Amygdala (tissue), 56 donors: ENCODE measurements at places on chromosomes 2 and 18.

DNA sequence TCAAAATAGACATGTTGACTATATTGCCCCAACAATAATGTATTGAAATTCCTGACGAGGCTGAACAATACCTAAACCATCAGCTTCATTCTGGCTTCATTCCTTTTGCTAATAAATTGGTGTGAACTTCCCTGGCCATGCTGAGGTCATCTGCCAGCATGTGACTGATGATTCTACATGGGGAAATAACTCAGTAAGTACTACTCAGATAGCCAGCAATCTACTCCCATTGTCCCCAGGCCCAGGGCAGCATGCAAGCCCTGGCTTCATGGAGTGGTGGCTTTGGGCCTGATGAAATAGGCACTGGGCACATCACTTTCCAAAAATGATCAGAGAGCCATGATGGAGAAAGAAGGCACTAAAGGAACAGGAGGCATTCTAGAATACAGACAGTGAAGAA is 468.5 kb upstream of the PIK3C3 start:
- no peak for DNase-seq

DNA sequence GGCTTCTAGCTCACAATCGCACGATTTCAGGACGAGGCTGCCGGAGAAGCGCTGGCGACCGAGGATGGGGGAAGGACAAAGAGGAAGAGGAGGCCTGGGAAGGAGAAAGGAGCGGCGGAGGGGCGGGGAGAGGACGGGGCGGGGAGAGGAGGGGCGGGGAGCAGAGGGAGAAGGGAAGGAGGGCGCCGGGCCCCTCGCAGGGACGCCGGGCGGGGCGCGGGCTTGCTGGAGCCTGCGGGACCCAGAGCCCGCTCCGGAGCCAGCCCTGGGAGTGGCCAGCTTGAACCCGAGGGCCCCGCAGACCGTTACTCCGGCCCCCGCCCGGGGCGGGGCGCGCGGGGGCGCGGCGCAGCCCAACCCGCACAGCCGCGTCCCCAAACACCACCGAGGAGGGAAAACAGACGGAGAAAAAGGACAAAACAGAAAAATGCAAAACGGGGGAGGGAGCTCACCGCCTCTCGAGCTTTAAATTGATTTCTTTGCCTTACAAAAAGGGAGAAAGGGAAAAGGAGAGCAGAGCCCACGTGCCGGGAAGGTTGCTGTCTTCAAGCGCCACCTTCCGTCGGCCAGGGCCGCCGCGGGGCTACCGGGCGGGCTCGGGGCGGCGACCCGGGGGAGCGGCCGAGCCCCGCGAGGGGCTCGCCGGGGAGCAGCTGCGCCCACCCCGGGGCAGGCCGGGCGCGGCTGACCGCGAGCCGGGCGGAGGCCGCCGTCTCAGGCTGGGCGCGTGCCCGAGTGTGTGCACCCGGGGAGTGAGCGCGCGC is 781 bp upstream of the SOX11 start:
- no peak for DNase-seq

DNA sequence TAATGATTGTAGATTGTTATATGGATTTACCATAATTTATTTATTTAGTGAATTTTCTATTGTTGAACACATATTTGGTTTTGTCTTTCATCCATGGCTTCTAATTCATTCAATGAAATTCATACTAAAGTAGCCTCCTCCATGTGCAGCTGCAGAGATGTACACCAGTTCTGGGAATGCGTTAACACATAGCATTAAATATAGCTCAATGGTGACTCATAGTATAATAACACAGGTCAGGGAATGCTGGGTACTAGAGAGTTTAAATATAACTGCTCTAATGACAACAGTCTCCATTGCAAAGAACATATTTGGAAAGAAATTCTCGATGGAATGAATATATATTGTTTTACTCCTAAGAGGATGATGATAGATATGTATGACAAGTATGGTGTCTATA is 1190.2 kb upstream of the NRXN1 start:
- DNase-seq, result no peak

GRCh38 chr2:158677542-158677941 is 117.6 kb upstream of the DAPL1 start:
- no peak for DNase-seq

DNA sequence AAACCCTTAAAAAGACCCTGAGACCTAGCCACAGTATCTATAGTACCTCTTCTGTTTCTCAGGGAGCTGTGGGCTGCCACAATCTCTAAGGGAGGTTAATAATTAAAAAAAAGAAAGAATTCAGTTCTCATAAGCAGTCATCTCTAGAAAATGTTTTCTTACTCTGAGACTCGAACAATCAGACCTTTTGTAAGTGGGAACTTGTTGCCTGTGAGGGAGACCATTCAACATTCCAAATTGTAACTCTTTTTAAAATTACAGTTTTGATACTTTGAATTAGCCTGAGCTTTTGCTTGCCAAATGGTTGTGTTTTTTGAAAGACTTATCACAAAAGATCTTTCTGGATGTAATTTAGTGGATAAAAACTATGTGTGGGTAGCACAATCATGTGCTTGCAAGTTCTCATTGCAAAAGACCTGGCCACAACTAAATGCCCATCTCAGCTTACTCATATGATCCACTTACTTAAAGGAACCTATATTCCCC is 33.3 kb downstream of the IL1R2 start:
- DNase-seq, result no peak

- no peak for DNase-seq
These were observed 62.8 kb upstream of the RNF152 start for GRCh38 chr18:61955644-61956043.

GRCh38 chr18:56038171-56039030 is 450.4 kb upstream of the TCF4 start:
- no peak for DNase-seq

- no peak for DNase-seq
These were observed 172.4 kb downstream of the FBXO15 start for GRCh38 chr18:73975266-73975665.

GRCh38 chr18:31500051-31500688 is 2.2 kb downstream of the DSG2 start:
- DNase-seq, result no peak

GRCh38 chr2:60439219-60439974 is 114.1 kb downstream of the BCL11A start:
- DNase-seq, result no peak

DNA sequence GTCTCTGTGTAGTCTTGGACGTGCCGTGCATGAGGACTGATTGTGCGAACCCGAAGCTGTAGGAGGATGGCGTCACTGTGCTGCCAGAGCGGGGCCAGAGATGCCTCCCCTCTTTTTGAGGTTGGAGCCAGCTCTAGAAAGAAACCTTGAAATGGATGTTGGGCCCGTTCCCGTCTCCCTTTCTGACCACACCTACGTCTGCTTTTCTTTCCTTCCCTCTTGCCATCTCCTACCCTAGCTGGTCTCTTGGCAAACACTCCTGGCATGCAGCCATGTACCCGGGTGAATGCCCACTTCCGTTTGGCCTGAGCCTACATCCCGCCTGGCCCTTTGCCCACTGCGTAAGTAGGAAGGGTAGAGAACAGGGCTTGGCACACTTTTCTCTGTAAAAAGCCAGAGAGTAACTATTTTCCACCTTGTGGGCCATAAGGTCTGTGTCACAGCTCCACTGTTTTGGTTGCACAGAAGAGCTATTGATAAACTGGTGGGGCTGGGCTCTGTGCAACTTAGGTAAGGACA is 37.4 kb downstream of the SH3BP4 start:
- DNase-seq, result peak; percentile 82

DNA sequence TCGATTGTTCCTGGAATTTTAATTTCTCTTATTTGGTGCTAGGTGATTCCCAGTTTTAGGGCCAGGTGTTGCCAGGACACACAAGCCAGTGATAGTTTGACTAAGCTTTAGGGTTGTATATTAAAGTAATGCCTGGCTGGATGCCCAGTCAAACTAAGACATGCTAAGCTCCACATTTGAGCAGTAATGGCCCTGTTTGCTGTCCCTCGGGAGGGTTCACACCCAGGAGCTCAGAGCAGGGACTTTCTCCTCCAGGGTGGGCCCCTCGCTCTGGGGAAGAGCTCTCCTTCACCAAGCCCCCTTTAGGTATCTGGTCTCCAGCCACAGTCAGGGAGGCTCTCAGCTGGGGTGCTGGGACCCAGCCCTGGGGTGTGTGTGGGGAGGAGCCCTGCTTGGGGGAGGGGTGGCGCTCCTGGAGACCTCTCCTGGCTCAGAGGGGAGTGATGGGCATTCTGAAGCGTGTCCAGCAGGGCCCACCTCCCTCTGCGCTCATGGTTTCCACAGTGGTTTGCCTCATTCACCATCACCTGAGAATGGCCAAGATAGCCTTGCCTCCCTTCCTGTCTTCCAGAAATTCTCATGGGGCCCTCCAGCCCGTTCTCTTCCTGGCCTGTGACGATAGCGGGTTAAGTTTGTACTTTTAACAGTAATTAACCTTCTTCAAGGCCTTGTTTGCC is 31.7 kb downstream of the INPP4A start:
- DNase-seq, result no peak

- no peak for DNase-seq
These were observed 68.6 kb downstream of the STEAP3 start for GRCh38 chr2:119292226-119292625.

GRCh38 chr2:36290306-36290856 is 65.2 kb upstream of the CRIM1 start:
- DNase-seq, result no peak

DNA sequence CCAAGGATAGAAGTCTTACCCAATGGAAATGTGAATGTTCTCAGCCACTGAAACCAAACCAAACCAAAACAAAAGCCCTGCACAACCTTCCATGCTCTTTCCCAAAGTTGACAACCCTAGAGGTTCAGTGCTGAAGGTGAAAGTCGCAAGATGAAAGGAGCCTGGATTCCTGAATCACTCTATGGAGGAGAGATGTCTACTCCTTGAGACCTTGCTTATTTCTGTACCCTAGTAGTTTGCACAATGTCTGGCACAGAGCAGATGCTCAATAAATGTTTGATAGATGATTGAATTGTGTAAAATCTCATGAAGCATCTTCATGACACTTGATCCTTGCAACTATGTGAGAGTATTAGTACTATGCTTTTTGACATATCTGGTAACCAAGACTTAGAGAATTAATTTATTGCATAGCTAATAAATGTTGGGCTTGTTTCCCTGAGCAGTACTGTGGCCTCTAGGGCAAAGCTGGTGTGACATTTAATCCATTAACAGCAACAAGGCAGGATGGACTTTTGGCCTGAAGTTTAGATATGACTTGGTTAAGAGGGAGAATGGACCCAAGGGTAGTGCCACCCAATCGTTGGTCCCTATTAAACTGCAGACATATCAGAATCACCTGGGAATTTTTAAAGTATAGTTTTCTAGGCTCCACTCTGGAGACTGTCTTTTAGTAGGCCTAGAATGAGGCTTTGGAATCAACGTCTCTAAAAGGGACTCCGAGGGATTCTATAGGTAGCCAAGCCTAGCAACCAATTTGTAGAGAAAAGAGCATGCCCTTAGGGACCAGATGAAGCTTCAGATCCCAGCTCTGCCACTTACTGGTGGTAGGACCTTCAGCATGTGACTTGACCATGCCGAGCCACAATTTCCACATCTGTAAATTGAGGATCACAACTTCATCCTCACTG is 145.9 kb downstream of the DDX1 start:
- DNase-seq, result no peak

DNA sequence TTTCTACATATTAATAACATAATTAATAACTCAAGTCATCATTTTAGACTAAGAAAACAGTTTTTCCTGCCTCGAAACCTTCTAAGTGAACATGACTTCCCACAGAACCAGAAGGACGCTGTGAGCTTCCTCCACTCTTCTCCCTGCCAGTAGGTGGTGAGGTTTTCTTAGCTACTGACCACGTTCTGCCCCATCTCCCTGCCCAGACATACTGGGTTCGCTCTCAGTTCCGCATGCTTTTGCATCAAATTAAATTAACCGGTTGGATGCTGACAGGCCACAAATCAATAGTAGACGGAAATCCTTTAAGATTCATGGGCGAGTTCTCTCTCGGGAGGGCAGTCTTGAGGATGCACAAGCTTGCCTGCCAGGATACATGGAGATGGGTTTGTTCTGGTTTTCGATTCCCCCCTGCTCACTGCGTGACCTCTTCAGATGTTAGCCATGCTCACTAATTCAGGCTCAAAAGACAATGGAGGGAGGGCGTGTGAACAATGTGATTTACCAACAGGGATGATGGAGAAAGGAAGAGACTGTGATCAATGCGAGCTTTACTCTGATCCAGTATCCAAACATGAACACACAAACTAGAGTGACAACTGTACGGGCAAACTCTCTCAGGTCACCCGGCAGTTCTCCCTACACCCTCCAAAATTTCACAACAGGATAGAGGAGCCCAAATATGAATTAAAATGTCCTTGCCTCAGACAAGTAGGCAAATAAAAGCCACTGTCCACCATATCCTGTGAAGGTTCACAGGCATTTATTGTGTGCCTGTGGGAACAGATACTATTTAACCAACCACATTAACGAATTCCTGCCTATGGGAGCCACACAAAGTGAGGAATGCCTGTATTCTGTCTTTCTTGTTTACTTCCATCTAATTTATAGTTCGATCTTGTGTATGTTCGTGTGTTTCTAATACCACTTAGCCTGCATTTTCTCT is 375.7 kb downstream of the EIPR1 start:
- no peak for DNase-seq

- DNase-seq, result no peak
These were observed 5.0 kb downstream of the AP1S3 start for GRCh38 chr2:223832241-223832903.
